ENCODE measurements at places on chromosomes 16 and 17. TPM values are rescaled to one million over a fixed set of nuclear protein-coding genes. Genes with fewer than 3 reads are reported as not detected.
A peak's percentile ranks its signal among the peaks of the same experiment; 100 is the strongest.

Gene SCNN1B
- not detected for total RNA-seq

DNA sequence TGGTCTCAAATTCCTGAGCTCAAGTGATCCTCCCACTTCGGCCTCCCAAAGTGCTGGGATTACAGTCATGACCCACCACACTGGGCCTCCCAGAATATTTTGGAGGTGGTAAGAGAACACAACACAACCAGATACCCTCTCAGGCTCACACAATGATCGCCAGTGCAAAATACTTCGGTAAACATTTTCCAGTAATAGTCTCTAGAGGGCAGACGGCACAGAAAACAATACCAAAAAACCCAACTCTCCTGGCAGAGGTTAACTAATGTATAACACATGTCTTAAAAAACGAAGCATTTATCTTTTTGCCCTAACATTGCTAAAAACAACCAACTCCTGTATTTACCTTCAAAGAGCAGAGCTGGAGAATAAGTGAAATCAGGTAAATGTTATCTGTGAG, 10.5 kb downstream of the NUFIP2 start:
- no peak for DNase-seq

DNA sequence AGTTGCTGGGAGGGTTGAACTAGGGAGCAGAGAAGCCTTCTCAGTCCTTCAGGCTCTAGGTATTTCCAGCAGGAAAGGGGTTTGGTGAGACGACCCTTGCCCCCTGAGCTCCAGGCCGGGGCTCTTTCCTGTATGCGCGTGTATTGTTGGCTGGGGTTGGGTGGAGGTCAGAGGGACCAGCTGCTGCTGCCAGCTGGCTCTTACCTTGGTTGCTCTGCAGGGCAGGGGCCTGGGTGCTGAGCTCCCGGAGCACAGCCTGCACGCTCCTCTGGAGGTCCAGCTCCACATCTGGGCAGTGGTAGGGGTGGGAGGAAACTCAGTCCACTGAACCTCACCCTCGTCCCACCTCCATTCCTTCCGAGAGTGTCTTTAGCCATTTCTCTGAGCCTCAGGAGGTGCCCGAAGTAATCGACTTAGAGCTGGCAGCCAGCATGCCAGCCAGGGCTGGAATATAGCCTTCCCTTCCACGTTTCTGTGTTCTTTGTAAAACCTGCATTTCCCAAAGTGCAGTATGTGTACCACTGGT, 28.0 kb downstream of the PIK3R6 start:
- no peak for DNase-seq

- DNase-seq, result no peak
Measured at GRCh38 chr16:49446805-49447204, 73.2 kb downstream of the C16orf78 start.

Gene NARF
- 88.7 TPM for total RNA-seq

Gene PIP4K2B
- total RNA-seq, result 91.7 TPM

DNA sequence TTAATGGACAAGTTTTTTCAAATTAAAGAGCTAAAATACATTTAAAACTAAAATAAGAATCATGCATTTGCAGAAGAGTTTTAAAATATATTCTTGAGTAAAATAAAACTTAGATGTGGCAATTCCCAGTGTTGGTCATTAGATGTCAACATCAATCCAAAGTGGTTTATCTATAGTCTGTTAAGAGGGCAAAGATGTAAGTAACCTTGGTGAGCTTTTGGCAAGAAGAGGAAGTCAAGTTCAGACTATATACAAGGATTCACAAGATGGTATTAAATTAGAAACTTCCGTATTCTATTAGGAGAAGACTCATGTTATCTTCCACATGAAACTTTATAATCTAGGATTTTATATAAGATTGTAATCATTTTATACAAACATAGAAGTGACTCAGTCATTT, 73.1 kb downstream of the CEP95 start:
- DNase-seq, result no peak

- DNase-seq, result peak; percentile 56
Measured at GRCh38 chr17:38967290-38967738, at the start of gene FBXO47. Gene FBXO47, minus strand, starts transcription at chr17:38967403. Its CDS starts 4,378 bp downstream, at chr17:38963025.

- DNase-seq, result no peak
Measured at GRCh38 chr16:5647051-5647450, 549.5 kb upstream of the EEF2KMT start.

- DNase-seq, result no peak
Measured at GRCh38 chr17:38453951-38454421, 25.7 kb downstream of the ARHGAP23 start.

DNA sequence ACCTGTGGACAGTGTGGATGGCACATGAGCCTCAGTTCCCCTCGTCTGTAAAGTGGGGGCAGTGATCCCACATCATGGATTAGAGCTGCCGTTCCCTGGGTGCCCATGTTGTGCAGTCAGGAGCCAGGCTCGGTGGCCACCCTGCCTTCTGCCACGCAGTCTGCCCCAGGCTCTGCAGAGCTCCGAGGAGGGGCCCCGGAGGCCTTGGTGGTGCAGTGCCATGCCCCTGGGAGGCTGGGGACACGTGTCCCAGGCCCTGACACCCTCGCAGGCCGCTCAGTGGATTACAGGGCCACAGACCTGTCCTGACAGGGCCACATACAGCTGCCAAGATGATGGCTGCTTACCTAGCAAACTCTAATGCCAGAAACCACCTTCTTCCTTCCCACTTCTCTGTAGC, 59.7 kb upstream of the ZNF469 start:
- no peak for DNase-seq

GRCh38 chr17:8121681-8122421, 2.1 kb downstream of the HES7 start:
- DNase-seq, result peak; percentile 69

Gene SMIM5
- total RNA-seq, result 1.1 TPM

DNA sequence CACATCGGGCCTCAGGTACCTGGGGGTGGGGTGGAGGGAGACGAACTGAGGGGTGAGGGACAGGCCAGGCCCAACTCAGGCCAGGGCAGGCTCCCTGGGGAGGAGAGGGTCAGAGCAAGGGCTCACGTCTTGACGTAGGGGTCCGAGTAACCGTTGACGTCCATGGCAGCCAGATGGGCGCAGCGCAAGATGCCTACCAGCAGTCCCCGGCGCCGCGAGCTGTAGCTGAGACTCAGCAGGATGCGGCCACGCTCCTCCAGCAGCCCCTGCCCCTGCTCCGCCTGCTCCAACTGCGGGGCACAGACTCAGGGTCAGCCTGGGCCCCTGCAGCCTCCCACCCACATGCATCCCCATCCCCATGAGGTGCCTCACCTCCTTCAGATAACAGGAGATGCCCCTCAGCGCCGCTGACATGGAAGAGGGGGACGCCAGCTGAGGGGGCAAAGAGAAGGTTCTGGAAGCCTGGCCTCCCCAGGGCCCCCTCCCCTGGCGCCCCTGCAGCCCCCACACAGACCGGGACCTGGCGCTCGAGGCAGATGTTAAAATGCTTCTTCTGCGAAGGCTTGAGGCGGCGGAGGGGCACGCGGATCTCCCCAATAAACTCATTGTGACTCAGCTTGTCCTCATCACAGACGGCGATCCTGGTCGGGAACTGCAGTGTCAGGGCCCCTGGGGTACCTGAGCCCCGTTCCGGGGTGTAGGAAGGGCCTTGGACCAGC, 4.0 kb downstream of the DOC2A start:
- DNase-seq, result no peak

Data from endothelial cell (in vitro differentiated cells).